Kidney (tissue), 22 donors: ENCODE measurements at places on chromosomes 12 and 14. TPM values are rescaled to one million over a fixed set of nuclear protein-coding genes. Genes with fewer than 3 reads are reported as not detected.

The VRTN gene
- not detected for polyA plus RNA-seq

The DHRS2 gene
- polyA plus RNA-seq = 2.4 TPM

The PRICKLE1 gene
- polyA plus RNA-seq = 3.9 TPM

The MGST1 gene
- 350 TPM for polyA plus RNA-seq

The SMIM41 gene
- not detected for polyA plus RNA-seq

The CLEC14A gene
- 22.4 TPM for polyA plus RNA-seq

The PPP1R1A gene
- polyA plus RNA-seq = 217 TPM

The KCNA5 gene
- 1.8 TPM for polyA plus RNA-seq

The TPPP2 gene
- 1.3 TPM for polyA plus RNA-seq

The LRFN5 gene
- 2.4 TPM for polyA plus RNA-seq

The LMNTD1 gene
- not detected for polyA plus RNA-seq

The KRT78 gene
- not detected for polyA plus RNA-seq

The ASB2 gene
- polyA plus RNA-seq = 0.97 TPM

The LTBP2 gene
- polyA plus RNA-seq = 2.9 TPM

The HDAC7 gene
- 35.0 TPM for polyA plus RNA-seq

The TAS2R9 gene
- not detected for polyA plus RNA-seq

The AKAP5 gene
- polyA plus RNA-seq = 0.71 TPM

The SLC10A1 gene
- polyA plus RNA-seq = not detected

The DGKA gene
- polyA plus RNA-seq = 13.2 TPM

The CDK17 gene
- 6.6 TPM for polyA plus RNA-seq

The IRAK3 gene
- polyA plus RNA-seq = 1.2 TPM

The GPR137C gene
- polyA plus RNA-seq = 0.24 TPM

The IFT81 gene
- polyA plus RNA-seq = 6.5 TPM

The DNAH10 gene
- polyA plus RNA-seq = 0.24 TPM

The SYT1 gene
- polyA plus RNA-seq = 0.69 TPM

The LRR1 gene
- 7.7 TPM for polyA plus RNA-seq

The SIX1 gene
- 0.13 TPM for polyA plus RNA-seq

The SMCO2 gene
- not detected for polyA plus RNA-seq

The FAM186B gene
- 0.34 TPM for polyA plus RNA-seq

The CRIP1 gene
- 272 TPM for polyA plus RNA-seq

The EP400 gene
- polyA plus RNA-seq = 7.5 TPM

The PLEKHG7 gene
- polyA plus RNA-seq = 0.45 TPM

The RNF212B gene
- polyA plus RNA-seq = 2.8 TPM

The B4GALNT3 gene
- polyA plus RNA-seq = 11.3 TPM

The MMP19 gene
- polyA plus RNA-seq = 2.0 TPM

The SLC8A3 gene
- polyA plus RNA-seq = not detected

The MANSC4 gene
- not detected for polyA plus RNA-seq

The IAPP gene
- polyA plus RNA-seq = not detected

The CFAP251 gene
- polyA plus RNA-seq = 2.9 TPM

The SIX4 gene
- polyA plus RNA-seq = 0.75 TPM

The NDRG2 gene
- 209 TPM for polyA plus RNA-seq

The TESPA1 gene
- not detected for polyA plus RNA-seq

The GUCY2C gene
- not detected for polyA plus RNA-seq

The EGLN3 gene
- 19.6 TPM for polyA plus RNA-seq

The TSPAN8 gene
- 61.2 TPM for polyA plus RNA-seq

The SLC38A2 gene
- 38.6 TPM for polyA plus RNA-seq

The TIMELESS gene
- 5.5 TPM for polyA plus RNA-seq

The KRT6A gene
- not detected for polyA plus RNA-seq

The INHBE gene
- 0.30 TPM for polyA plus RNA-seq
